ENCODE measurements at places on chromosomes 4 and X. TPM values are rescaled to one million over a fixed set of nuclear protein-coding genes. Genes with fewer than 3 reads are reported as not detected.

GRCh38 chr4:41600243-41600912, 62.4 kb downstream of the LIMCH1 start:
- H3K4me1 ChIP-seq: no peaks in the 10 kb centered on the region
- no peak overlapping the region for H3K27ac ChIP-seq
- no peaks in the 10 kb centered on the region for H3K27me3 ChIP-seq
- H3K36me3 ChIP-seq: no peaks in the 10 kb centered on the region
- DNase-seq: no peak

GRCh38 chr4:81389720-81390119, 82.0 kb downstream of the RASGEF1B start:
- no peaks in the 10 kb centered on the region for H3K27me3 ChIP-seq
- H3K4me1 ChIP-seq: no peaks in the 10 kb centered on the region
- H3K36me3 ChIP-seq: no peaks in the 10 kb centered on the region
- no peak overlapping the region for H3K4me3 ChIP-seq

GRCh38 chr4:101050837-101051205, 296.5 kb downstream of the PPP3CA start:
- no peak overlapping the region for H3K4me3 ChIP-seq
- no peaks in the 10 kb centered on the region for H3K27me3 ChIP-seq
- no peak overlapping the region for H3K27ac ChIP-seq
- no peaks in the 10 kb centered on the region for H3K36me3 ChIP-seq

- no peak overlapping the region for H3K4me3 ChIP-seq
- H3K27ac ChIP-seq: no peak overlapping the region
- no peaks in the 10 kb centered on the region for H3K4me1 ChIP-seq
- H3K36me3 ChIP-seq: no peaks in the 10 kb centered on the region
- DNase-seq: no peak
These were observed 66.3 kb upstream of the TRIM2 start for GRCh38 chr4:153137677-153138630.

- no peaks in the 10 kb centered on the region for H3K27me3 ChIP-seq
- H3K4me1 ChIP-seq: no peaks in the 10 kb centered on the region
- no peak overlapping the region for H3K27ac ChIP-seq
- H3K36me3 ChIP-seq: no peaks in the 10 kb centered on the region
- H3K4me3 ChIP-seq: no peak overlapping the region
These were observed 21.9 kb upstream of the LINC00632 start for GRCh38 chrX:140687706-140688105.

The SRPX gene
- 12.5 TPM for total RNA-seq

The KLKB1 gene
- total RNA-seq: 10.9 TPM

All from GM23338 (cell line).